T-helper 17 cell (primary cell): ENCODE measurements at places on chromosomes 6 and 20.

DNA sequence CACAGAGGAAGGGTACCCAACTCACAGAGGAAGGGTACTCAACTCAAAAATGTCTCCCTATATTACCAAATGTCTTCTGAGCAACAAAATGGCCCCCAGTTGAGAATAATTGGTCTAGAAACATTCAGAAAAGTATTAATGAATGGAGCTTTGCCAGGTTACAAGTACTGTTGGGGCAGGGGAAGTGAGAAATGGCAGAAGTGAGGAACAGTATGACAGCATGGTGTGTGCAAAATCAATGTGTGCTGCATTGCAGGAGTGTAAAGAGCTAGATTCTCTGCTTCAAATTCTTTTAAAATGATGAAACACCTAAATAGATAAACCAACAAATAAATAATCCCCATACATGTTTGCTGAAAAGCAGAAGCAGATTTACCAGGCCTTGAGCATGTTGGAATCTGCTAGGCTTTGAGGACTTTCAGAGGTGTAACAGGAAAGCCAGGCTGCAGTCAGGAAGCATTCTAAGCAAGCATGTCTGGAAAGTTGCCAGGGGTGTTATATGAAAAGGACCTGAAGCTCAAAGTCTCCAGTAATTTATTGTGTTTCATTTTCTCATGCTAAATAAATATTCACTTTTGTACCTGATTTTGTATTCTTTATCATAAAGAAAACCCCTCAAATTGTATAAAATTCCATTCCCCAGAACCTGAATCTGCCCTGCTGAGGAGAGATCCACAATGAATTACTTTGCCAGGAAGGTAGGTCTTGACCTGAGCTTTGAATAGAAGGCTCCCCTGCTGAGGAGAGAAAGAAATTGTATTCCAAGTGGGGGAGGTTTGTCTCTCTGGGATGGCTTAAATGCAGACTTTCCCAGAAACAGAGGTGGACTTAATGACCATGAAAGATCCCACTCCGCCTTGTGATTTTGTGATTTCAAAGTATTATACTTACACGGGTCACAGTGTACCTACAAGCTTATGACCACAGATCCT lies 265.0 kb upstream of the MARCKS start:
- DNase-seq = no peak

DNA sequence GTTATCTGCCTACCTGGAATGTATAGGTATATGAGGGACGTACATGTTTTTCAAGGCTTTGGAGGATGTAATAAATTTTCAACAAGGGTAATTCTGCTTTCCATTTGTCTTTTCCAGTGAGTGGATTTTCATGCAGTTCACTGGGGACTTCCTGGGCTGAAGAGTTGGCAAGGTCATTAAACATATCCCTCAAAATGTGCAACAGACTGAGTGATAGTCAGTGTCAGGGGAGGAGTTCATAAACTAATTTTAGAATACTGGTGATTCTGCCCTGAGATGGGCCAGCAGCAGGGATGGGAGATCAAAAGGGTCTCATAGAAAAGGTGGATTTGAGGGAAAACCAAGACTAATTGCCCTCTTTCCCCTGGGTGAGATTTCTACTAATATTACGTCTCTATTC lies 122.3 kb upstream of the CLDN20 start:
- DNase-seq = no peak

DNA sequence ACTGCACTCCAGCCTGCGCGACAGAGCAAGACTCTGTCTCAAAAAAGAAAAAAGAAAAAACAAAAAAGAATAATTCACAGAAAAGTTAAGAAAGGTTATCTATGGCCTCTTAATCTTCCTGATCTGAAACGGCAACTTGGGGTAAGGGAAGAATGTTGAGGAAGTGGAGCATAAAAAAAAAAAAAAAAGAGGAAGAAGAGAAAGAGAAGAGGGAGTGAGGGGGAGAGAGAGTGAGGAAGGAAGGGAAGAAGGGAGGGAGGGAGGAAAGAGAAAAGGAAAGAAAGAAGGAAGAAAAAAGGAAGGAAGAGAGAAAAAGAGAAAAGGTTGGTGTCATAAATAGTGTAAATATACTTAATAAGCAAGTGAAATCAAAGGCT lies 68.9 kb upstream of the NCOA3 start:
- DNase-seq = no peak

- DNase-seq = no peak
Measured at GRCh38 chr6:31543639-31544038, 1.8 kb upstream of the DDX39B start.

- no peak for DNase-seq
Measured at GRCh38 chr6:3825331-3825831, 23.8 kb upstream of the FAM50B start.

DNA sequence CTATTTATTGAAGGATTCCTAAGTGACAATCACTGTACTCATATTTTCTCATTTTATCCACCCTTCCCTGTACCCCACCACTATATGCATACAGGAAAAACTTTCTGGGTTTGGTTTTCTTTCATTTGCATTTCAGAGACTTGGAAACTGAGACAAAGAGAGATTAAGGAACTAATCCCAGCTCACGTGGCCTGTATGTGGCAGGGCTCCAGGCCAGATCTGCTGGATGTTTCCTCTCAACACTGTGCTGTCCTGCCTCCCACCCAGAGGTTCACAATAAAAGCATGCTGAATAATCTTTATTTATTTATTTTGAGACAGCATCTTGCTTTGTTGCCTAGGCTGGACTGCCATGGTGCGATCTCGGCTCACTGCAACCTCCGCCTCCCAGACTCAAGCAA lies 50.2 kb downstream of the CEP162 start:
- no peak for DNase-seq

- no peak for DNase-seq
Measured at GRCh38 chr6:168247443-168248147, 72.0 kb downstream of the DACT2 start.

DNA sequence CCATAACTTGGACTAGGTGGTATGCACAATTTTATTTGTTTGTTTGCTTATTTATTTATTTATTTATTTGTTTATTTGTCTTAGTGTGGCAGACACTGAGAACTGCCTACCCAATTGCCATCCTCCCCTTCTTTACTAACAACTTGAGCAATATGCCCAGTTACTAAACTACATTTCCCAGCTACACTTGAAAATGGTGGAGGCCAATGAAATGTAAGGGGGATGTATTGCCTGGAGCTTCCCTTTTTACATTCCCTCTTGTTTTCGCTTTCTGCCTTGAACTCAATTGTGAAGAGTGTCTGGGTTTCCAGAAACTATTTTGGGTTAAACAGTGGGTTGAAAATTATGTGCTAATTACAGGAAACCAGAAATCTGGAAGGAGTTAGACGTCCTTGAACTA lies 152.7 kb upstream of the FKBP1C start:
- DNase-seq = no peak

GRCh38 chr20:63617092-63617875 lies 9.6 kb downstream of the GMEB2 start:
- DNase-seq = no peak

- no peak for DNase-seq
Measured at GRCh38 chr6:127471379-127472255, 12.4 kb upstream of the KIAA0408 start.
